Suppressor macrophage treated with lipopolysaccharide for 1 hour (primary cell): ENCODE measurements at places on chromosomes 1 and 21.
A peak's percentile ranks its signal among the peaks of the same experiment; 100 is the strongest.

DNA sequence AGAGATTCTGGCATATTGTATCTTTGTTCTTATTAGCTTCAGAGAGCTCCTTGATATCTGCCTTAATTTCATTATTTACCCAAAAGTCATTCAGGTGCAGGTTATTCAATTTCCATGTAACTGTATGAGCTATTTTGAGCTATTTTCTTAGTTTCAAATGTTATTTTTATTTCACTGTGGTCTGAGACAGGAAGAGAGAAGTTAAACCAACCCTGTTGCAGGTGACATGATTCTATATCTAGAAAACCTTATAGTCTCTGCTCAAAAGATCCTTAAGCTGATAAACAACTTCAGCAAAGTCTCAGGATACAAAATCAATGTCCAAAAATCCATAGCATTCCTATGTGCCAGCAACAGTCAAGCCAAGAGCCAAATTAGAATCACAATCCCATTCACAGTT, 1644.0 kb upstream of the B3GALT2 start:
- DNase-seq = no peak

DNA sequence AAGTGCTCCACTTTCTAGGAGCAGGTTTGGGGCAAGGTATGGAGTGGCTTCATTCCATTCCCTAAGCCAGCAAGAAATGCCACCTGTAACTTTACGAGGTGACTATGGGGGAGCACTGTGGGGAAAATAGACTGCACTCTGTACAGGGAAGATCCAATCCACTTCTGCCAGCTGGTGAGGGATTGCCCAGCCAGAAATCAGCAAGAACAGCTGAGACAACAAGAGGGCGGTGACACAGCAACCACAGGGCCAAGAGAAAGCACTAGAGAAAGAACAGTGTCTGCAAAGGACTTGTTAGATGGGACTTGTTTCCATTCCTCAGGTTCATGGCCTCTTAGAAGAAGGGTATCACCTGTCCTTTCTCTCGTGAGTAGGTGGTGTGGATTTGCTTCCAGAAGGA, 19.6 kb downstream of the CAPN8 start:
- DNase-seq = no peak

- no peak for DNase-seq
These were observed 4.1 kb upstream of the TMCO1 start for GRCh38 chr1:165772739-165773138.

GRCh38 chr1:33317946-33318345, 3.0 kb downstream of the A3GALT2 start:
- no peak for DNase-seq

- no peak for DNase-seq
These were observed 31.9 kb upstream of the SLC19A1 start for GRCh38 chr21:45574081-45574501.

GRCh38 chr1:8394456-8395321, 76.8 kb downstream of the SLC45A1 start:
- peak; percentile 51 for DNase-seq

DNA sequence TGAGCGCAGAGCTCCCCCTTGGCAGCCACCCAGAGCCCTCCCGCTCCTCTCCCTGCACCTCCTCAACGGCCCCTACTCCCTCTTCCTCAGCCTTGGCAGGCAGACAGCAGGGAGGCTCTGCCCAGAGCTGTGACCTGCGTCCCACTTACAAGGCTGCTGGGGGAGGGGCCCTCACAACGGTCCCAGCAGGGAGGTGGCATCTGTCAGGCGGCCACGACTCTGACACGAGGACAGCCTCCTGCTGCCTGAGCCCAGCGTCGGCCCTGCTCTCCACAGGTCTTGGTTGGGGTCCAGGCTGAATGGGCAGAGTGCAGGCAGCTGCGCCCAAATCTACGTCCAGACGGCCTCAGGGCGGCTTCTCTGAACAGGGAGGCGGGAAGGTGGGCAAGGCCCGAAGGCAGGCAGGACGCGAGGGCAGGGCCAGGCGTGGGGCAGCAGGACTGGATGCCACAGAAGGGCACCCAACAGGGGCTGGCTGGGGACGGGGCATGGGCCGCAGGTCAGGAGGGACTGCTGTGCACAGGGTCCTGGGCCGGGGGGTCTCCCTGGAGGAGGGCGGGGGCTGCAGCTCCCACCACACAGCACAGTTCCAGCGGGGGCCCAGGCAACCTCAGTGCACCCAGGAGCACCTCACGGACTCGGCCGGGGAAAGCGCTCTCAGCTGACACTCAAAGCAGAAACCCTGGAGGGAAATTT, 7.5 kb downstream of the SLC19A1 start:
- DNase-seq = no peak
